SJCRH30 (cell line): ENCODE measurements at places on chromosomes 4 and X. TPM values are rescaled to one million over a fixed set of nuclear protein-coding genes. Genes with fewer than 3 reads are reported as not detected.

DNA sequence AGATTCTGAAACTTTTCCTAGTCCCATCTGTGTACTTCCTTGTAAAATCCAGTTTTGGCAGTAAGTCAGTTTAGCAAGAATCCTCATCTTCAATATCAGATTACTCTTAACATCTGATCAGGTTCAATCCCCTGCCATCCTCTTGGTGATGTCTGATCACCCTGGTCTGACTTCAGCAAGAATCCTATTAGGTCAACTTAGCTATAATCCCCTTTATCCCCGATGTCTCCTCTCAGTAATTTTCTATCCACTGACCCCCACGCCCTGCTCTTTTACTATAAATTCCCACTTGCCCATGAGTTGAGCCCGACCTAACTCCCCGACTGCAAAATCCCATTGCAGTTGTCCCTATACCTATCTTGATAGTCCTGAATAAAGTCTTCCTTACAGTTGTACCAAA, 57.9 kb upstream of the PRSS48 start:
- no peaks in the 10 kb centered on the region for H3K27me3 ChIP-seq
- no peak overlapping the region for H3K4me3 ChIP-seq
- no peak overlapping the region for H3K27ac ChIP-seq
- no peak for DNase-seq
- no peaks in the 10 kb centered on the region for H3K36me3 ChIP-seq

DNA sequence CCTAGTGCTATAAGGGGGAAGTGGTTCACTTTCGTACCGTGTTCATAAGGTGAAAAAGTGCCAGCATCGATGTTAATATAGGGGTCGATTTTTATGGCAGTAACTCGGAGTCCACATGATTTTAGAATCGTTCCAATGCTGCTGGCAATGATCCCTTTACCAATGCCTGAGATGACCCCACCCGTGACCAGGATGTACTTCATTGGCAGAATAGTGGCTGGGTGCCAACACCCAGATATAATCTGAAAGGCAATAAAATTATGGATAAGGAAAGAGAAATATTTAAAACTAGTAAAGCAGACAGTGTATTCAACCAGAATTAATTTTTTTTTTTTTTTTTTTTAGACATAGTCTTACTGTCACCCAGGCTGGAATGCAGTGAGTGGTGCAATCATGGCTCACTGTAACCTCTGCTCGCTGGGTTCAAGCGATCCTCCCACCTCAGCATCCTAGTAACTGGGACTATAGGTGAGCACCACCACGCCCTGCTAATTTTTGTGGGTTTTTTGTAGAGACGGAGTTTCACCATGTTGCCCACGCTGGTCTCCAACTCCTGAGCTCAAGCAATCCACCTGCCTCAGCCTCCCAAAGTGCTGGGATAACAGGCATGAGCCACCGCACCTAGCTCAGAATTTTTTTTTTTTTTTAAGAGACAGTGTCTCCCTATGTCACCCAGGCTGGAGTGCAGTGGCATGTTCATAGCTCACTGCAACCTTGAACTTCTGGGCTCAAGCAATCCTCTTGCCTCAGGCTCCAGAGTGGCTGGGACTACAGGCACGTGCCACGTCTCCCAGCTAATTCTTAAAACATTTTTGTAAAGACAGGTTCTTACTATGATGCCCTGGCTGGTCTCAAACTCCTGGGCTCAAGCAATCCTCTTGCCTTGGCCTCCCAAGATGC, 9.5 kb downstream of the CTPS2 start:
- H3K4me3 ChIP-seq, result no peak overlapping the region
- no peaks in the 10 kb centered on the region for H3K4me1 ChIP-seq
- no peak overlapping the region for H3K27ac ChIP-seq
- DNase-seq, result no peak

GRCh38 chr4:70463335-70463734, 8.7 kb upstream of the MUC7 start:
- H3K36me3 ChIP-seq, result no peaks in the 10 kb centered on the region
- no peak overlapping the region for H3K4me3 ChIP-seq
- no peaks in the 10 kb centered on the region for H3K4me1 ChIP-seq
- H3K27me3 ChIP-seq, result no peaks in the 10 kb centered on the region
- no peak overlapping the region for H3K27ac ChIP-seq

Gene PCYT1B
- total RNA-seq, result 7.2 TPM in 2 replicates

Gene TNIP3
- total RNA-seq, result 0.16 TPM in 1 of 2 replicates, not detected in the other

DNA sequence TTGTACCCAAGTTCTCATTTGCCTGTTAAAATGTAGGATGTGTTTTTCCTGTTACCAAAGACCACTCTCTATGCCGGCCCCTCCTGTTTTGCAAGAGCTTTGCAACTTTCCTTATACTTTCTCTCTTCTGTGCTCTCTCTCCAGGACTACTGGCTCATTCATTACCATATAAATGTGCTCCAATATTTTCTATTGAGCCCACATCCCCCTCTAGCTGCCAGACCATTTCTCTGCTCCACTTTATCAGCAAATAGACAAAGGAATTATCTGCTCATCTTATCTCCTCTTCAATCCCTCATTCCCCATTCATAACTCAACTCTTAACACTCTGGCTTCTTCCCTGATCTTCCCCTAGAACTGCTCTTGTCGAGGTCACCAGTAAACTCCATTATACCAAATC, 33.6 kb downstream of the RPGR start:
- no peaks in the 10 kb centered on the region for H3K4me1 ChIP-seq
- DNase-seq, result no peak
- H3K36me3 ChIP-seq, result no peaks in the 10 kb centered on the region
- H3K4me3 ChIP-seq, result no peak overlapping the region
- no peaks in the 10 kb centered on the region for H3K27me3 ChIP-seq
